Ascending aorta (tissue), 2 donors: ENCODE measurements at places on chromosomes 13 and 19. TPM values are rescaled to one million over a fixed set of nuclear protein-coding genes. Genes with fewer than 3 reads are reported as not detected.
A peak's percentile ranks its signal among the peaks of the same experiment; 100 is the strongest.

The TSKS gene
- total RNA-seq: not detected

The TMEM145 gene
- total RNA-seq: not detected

The PLVAP gene
- total RNA-seq: 378 TPM

DNA sequence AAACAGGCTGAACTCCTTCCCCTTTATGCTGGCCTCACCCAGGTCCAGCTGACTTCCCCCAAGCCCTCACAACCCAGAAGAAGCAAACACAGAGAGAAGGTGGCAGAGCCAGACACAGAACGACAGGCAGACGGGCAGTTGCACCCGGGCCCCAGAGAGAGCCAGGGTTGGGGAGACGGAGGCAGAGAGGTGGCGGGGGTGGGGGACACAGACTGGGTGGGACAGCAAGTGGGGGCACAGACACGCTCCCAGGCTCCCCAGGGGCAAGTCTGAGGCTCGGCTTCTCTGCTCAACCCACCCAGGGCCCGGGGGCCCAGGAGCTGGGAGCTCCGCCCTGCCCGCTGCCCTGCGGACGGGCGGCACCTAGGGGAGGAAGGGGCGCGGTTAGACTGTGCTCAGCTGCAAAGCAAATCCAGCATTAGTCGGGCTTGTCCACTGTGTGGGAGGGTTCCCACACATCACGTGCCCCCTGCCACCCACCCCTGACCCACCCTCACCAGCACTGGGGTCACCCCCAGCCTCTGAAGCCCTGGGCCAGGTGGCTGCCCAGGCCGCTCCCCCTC, 31.3 kb upstream of the ASF1B start:
- no peak for DNase-seq

- no peak for DNase-seq
Measured at GRCh38 chr19:52664461-52664860, 26.3 kb upstream of the ZNF83 start.

DNA sequence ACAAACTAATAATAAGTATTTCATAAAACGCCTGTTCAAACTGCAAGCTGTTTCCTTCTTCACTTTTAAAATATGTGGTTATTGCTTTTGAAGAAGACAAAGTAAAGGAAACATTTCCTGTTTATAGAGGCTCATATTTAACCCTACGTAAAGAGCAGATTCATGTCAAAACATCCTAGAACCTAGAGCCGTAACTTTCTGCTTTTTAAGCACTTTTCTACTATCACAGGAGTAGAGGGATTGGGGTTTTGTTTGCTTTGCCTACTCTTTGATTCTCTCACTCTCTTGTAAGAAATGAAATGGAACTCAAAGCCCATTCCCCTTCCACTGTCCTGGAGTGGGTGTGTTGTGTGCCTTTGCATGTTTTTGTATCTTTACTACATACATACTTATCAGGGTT, 54.0 kb upstream of the GPR183 start:
- DNase-seq: no peak

GRCh38 chr19:35357867-35358573, at the start of gene FFAR3:
Gene FFAR3, plus strand, starts transcription at chr19:35358460. Its CDS starts 431 bp downstream, at chr19:35358891.
- peak; percentile 42 for DNase-seq
